ENCODE measurements at places on chromosomes 16 and 17.

DNA sequence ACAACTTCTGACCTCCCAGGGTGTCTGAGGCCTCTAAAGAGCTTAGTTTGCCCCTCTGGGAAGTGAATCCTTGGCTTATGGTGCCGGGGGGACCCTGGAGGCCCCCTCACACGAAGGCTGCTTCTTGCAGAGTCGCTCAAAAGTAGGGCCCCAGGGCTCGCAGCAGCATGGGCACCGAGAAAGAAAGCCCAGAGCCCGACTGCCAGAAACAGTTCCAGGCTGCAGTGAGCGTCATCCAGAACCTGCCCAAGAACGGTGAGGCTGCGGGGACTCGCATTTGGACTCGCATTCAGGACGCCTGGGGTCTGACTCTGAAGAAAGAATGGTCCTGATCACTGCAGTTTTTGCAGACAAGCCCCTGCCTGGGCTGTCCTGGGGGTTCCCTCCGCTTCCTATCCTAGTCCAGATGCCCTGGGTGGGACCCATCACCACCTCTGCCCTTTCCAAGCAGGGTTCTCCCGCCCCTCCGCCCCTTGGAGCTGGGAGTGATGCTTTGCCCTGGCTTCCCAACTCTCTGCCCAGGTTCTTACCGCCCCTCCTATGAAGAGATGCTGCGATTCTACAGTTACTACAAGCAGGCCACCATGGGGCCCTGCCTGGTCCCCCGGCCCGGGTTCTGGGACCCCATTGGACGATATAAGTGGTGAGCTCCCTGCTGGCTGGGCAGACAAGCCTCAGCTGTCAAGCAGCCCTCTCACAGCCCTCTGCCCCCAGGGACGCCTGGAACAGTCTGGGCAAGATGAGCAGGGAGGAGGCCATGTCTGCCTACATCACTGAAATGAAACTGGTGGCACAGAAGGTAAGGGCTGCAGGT lies 698 bp downstream of the ACBD4 start:
- no peak for DNase-seq

GRCh38 chr16:13923703-13924298 lies 3.8 kb downstream of the ERCC4 start:
- DNase-seq = no peak

DNA sequence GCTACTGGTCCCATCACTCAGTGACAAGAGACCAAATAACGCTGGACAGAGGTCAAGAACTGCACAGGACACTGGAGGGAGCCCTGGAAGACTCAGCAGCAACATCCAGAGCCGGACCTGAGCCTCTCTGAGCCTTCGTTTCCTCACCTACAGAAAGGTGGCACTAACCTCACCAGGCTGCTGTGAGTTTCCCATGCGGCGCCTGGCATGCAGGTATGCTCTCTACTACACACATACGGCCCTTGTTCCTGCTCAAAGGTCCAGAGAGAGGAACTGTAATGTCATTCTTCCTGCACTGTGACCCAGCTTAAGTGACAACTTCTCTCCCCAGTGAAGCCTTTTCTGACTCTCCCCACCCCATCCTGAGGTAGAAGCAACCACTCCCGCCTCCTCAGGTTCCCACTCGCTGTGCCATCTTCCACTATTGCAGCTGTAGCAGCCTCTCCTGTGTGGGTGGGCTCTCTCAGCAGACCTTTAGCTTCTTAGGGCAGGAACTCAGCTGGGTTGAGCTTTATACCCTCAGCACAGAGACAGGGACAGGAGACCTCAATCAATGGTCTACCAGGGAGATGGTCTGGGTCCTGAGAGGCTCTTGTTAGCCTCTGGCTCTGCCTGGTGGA lies 43.9 kb upstream of the SREBF1 start:
- DNase-seq = no peak

DNA sequence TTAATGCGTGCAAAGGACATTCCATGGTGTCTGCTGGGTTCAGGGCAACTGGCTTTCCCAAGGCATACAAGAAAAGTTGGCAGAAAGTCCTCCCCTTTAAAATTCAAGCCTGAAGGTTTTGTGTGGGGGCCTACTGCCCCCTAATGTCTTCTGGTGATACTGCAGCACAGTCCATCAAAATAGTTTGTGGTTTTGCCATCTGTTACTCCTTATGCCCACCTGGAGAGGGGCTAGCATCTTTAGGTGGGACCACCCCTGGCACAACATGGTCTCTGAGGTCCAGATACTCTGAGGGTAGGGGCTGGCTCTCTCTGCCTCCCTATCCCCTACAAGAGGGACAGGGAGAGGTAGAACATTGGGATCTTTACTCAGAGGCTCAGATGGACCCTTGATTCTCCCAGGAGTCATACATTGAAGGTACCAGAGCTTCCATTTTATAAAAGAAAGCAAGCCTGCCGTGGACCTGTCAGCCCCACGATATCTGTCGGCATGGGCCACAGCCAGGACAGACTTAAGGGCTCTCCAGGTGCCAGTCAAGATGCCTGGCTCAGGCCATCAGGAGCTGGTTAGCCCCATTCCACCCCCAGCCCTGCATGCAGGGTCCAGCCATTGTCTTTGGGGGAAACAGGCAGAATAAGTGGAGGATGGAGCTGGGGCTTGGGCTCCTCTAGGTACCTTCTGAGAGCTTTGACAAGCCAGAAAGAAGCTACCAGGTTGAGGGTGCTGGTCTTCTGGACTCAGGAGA lies 6.3 kb downstream of the ESRP2 start:
- DNase-seq = peak; percentile 8

- no peak for DNase-seq
Measured at GRCh38 chr16:117379-118365, 20.8 kb downstream of the NPRL3 start.

- DNase-seq = peak; percentile 93
Measured at GRCh38 chr17:66540131-66540781, 237.8 kb downstream of the PRKCA start.

DNA sequence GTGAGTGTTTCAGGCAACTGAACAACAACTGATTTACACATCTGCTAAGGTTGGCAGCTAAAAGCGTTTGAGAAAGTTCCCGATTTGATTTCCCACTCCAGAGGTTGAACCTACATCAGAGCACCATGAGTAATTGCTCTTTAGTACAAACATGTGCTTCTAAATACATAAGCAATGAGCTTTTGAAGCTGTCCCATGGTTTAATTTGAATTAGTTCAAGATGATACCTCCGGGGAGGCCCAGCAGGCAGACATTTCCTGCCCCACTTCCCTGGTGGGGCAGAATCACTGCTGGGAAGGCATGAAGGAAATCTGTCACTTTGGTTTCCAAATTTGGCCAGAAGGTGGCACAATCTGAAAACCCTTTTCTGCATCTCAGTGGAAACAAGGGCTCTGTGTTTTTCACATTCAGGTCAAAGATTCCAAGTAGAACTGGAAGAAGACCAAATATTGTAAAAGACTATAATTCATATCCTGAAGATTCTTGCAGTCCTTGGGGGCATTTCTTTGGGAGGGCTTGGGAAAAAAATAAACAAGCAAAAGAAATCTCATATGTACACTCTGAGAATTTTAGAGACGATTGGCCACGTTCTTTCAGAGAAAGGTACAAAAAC lies 176.2 kb upstream of the FAM20A start:
- DNase-seq = no peak

DNA sequence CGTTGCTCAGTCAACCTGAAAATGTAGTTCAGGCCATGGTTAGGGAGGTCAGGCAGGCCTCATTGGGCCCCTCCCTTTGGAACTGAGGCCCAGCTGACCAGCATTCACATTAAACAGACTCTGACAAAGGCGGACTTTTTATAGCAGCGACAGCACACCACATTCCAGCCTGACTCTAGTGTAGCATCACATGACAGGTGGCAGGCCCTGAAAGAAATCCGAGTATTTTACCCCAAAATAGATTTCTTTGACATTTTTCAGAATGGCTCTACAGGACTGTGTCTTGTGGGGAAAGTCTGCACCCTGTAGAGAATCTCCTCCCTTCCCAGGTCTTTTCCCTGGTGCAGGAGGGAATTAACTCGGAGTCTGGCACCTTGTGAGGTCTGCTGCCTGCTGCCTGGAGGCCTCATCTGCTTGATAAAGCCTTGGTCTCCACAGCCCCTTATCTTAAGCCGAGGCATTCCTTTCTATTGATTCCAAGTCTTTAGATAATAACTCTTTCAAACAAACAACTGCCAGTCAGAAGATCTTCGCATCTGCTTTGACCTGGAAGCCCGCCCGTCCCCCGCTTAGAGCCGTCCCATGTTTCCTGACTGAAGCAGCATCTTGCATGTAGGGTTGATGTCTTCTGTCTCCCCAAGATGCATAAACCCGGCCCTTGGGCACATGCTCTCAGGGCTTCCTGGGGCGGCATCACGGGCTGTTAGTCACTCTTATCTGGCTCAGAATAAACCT lies 44.0 kb upstream of the CAPN15 start:
- DNase-seq = no peak

DNA sequence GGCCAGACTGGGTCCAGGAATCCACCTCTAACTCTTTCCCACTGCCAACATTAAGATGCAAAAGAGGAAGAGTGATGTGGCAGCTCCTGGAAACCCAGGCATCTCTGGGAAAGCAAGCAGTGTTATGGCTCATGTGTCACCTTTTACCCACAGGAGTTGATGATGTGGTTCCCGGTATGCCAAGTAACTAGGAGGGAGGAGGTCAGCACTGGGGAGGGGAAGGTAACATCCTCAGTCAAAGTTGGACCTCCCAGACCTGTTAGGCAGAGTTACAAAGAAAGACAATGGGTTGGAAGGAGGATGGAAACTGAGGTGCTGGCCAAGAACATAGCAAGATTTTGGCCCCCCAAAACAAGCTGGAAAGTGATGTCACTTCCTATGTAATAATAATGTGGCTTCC lies 11.4 kb downstream of the KRABD2 start:
- DNase-seq = no peak

- DNase-seq = no peak
Measured at GRCh38 chr16:53055541-53056391, 975 bp downstream of the CHD9 start.

DNA sequence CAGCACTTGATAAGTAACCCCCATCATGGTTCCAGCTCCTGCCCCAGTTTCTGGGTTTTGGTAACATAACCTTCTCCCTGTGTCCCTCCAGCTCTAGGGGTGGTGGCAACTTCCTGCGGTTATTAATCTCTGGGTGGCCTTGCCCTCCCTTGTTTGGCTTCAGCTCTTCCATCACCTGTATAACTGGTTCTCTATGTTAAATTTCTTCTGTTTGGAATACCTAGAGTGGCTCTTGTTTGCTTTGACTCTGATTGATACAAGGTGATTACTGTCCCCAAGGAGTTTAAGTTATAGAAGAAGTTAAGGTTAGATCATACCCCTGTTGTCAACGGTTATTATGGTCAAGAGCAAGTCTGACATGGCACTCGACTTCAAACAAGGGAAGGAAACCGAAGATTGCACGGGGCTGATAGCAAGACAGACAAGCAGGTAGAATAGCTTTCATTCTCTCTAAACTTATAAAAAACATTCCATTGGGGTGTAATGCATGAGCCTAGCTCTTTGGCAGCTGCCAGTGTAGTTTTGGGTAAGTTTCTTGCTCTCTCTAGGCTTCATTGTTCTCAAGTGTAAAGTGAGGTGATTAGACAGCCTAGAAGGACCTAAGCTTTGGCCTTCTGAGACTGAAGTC lies 11.0 kb upstream of the CCR7 start:
- no peak for DNase-seq

- DNase-seq = no peak
Measured at GRCh38 chr17:17342242-17342945, 39.2 kb downstream of the NT5M start.

DNA sequence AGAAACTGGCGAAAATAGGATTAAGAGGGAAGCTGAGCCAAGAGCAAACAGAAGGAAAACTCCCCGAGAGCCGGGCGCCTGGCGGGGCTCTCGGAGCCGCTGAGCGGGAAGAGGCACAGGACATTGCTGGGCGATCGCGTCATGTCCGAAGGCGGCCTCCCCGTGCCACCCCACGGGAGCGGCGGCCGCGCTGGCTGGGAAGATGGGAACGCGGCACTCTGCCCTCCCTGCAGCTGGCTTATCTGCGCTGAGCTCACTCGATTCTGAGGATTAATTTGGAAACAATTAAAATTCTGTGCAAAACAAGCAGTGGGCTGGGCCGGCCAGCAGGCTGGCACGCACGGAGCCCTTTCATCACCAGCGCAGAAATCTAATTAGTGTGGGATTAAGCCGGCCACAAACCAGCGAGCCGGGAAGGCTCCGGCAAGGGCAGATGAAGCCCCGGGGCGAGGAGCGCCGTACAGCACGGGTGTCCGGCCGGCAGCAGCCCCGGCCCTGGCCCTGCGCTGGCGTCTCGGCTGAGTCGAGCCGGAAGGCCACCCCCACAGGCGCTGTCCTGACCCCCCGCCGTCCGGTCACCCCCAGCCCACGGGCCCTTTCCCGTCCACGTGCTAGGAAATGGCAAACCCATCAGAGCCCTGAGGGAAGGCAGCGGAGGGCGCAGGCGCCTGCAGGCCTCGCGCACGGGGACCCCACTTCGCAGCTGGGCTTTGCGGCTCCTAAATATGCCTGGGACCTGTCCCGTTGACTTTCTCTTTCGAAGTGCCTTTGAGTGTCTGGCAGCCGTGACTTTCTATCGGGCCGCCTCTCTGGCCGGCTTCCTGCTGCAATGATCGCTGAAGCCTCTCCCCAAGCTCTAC lies 37.9 kb downstream of the SOX8 start:
- peak; percentile 79 for DNase-seq

GRCh38 chr17:63364944-63365343 lies 81.2 kb downstream of the CYB561 start:
- no peak for DNase-seq

DNA sequence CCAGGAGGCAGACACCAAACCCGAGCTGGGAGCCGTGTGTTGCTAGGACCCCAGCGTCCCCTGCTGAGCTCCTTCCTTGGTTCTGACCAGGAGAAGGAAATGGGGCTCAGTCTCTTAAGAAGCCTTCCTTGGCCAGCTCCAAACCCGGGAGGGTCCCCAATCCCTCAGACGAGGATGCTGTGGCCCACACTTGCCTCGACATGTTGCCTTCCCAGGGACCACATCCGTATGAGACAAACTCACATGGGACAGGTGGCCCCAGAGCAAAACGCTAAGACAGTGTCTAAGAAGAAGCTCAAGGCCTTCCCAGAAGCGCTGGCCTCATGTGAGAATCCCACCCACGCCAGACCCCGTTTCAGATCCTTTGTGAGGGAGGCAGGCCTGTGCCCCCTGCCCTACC lies 19.8 kb downstream of the LGALS9 start:
- no peak for DNase-seq

DNA sequence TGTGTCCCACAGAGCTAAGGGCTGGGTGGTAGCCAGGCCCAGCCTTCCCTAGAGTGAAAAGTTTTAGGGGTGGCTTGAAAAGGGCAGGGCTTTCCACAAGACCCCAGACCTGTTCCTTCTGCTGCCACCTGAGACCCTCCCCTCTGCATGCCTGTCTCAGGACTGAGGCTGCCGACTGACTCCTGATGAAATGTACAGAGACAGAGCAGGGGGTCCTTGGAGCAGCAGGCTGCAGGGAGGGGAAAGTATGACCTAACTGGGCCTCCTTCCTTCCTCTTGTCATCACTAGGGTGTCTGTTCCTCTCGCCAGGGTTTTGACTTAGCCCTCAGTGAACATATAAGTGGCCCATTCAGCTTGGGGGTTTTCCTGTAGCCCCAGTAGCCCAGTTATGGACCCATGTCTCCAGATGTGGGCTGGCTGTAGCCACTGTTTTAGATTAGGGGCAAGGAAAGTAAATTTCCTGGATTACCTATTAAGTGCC lies 14.9 kb upstream of the NFATC3 start:
- no peak for DNase-seq

- DNase-seq = no peak
Measured at GRCh38 chr17:30372755-30373154, 6.0 kb upstream of the CPD start.

Measured in dorsolateral prefrontal cortex (tissue), 122 donors.